ENCODE measurements at places on chromosomes 12 and 14.

GRCh38 chr14:93045965-93046704 lies 69.6 kb downstream of the ITPK1 start:
- DNase-seq: no peak
- H3K27me3 ChIP-seq: peaks cover 2% of the 10 kb centered on the region
- no peak overlapping the region for H3K27ac ChIP-seq
- H3K4me1 ChIP-seq: peaks cover 24% of the 10 kb centered on the region

DNA sequence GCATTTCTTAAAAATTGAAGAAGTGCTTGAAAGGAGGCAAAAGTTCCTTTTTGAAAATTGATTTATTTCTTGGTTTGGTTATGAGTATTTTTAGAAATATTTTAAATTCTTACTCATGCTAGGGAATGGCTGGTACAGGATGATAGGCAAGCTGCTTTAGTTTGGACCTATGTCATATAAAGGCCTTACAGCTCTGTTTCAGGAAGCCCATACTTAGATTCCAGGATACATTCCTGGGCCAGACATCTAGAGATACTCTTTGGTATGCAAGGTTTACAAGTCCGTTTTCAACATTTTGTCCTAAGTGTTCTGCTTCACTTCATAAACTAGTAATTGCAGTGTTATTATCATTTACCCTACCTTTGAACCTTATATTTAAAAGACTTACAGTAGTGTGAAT lies 186.8 kb downstream of the FUT8 start:
- no peaks in the 10 kb centered on the region for H3K4me1 ChIP-seq
- H3K27me3 ChIP-seq: no peaks in the 10 kb centered on the region
- H3K36me3 ChIP-seq: peaks cover 2% of the 10 kb centered on the region
- no peak overlapping the region for H3K4me3 ChIP-seq

DNA sequence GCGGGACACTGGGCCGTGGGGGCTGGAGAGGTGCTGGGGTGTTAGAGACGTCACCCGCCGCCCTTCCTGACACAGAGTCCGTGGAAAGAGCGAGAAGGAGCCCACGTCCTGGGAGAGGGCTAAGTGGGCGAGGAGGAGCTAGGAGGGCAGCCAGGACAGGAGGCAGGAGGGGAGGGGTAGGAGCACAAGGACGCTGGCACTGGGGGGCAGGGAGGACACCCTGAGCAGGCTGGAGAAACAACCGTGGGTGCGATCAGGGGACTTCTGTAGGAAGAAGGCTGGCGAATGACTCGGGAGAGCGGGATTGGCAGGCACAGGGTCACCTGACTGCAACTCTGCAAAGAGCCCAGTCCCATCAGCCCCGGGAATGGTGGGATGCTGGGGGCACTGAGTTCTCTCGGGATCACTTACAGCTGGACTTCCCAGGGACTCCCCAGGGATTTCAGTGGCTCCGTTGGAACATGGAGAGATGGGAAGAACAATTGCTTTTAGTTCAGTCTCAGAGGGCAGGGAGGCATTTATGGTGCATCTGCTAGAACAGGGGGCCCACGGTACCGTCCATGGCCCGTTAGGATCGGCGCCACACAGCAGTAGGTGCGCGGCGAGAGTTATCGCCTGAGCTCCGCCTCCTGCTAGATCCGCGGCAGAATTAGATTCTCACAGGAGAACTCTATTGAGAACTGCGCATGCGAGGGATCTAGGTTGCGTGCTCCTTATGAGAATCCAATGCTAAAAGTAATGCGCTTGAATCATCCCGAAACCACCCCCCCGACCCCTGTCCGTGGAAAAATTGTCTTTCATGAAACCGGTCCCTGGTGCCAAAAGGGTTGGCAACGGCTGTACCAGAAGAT lies 24.3 kb downstream of the UBR7 start:
- H3K4me1 ChIP-seq: peaks cover 8% of the 10 kb centered on the region
- peak overlapping the region; percentile 18 for H3K27ac ChIP-seq
- peaks cover 8% of the 10 kb centered on the region for H3K27me3 ChIP-seq
- H3K4me3 ChIP-seq: peak overlapping the region; percentile 72

DNA sequence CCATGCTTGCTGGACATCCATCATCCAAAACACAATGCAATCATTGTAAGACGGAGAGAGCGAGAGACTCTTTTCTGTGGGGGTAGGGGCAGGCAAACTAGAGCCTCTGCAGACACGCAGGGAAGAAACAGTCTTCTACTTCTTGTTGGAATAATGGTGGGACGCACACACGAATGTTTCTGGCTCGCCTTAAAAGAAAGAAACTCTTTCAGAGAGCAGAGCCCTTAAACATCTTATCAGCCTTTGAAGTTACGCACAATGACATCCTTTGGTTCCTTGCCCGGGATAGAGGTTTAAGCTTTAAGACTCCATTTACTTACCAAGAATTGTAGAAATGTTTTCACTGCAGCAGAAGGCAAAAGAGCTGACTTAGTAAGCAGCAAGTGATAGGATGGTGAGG lies 133.8 kb upstream of the FOXN3 start:
- no peak overlapping the region for H3K4me3 ChIP-seq
- peaks cover 13% of the 10 kb centered on the region for H3K36me3 ChIP-seq
- H3K4me1 ChIP-seq: peaks cover 18% of the 10 kb centered on the region
- H3K27me3 ChIP-seq: no peaks in the 10 kb centered on the region
- no peak for DNase-seq
- H3K27ac ChIP-seq: no peak overlapping the region

GRCh38 chr12:100490056-100490455 lies 16.4 kb downstream of the NR1H4 start:
- no peaks in the 10 kb centered on the region for H3K4me1 ChIP-seq
- DNase-seq: no peak
- no peaks in the 10 kb centered on the region for H3K36me3 ChIP-seq
- no peak overlapping the region for H3K27ac ChIP-seq
- no peak overlapping the region for H3K4me3 ChIP-seq

- H3K27me3 ChIP-seq: no peaks in the 10 kb centered on the region
- peaks cover 5% of the 10 kb centered on the region for H3K36me3 ChIP-seq
- no peak overlapping the region for H3K4me3 ChIP-seq
- no peak for DNase-seq
- H3K27ac ChIP-seq: no peak overlapping the region
Measured at GRCh38 chr12:96431067-96431466, 30.8 kb upstream of the CDK17 start.

DNA sequence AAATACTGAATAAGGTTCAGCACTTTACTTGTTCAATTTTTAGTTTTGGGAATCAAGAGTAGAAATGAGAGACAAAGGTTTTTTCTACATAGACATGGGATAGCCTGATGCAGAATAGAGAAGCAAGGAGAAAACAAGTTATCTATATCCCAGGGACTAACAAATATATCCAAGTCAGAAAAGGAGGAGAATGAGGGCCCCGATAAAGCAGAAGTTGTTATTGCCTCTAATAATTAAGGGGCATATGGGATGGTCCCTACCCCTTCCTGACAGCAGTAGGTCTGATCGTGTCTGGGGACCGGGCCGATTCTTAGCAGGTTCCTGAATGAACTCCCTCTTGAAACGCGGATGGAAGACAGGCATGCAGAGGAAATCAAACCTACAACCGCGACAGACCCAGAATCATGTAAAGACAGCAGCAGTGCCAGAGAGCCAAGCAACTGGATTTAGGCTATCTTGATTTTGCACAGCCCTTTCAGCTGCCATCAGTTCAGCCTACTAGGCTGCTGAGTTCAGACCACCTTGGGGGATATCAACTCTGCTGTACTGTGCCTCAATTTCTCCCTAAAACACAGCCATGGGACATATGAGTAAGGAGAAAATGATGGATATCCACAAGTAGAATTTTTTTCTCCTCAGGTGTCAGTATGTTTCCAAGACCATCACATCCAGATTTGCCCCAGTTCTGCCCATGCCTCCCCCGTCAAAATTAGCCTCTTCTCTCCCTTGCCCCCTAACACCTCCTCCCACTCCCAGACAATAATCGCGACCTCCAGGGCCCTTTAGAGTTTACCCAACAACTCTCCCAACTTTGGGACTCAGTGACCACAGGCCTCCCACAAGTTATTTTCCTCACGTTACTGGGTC lies 706 bp downstream of the PRMT5 start:
- H3K4me3 ChIP-seq: no peak overlapping the region
- H3K27ac ChIP-seq: no peak overlapping the region
- no peaks in the 10 kb centered on the region for H3K27me3 ChIP-seq

DNA sequence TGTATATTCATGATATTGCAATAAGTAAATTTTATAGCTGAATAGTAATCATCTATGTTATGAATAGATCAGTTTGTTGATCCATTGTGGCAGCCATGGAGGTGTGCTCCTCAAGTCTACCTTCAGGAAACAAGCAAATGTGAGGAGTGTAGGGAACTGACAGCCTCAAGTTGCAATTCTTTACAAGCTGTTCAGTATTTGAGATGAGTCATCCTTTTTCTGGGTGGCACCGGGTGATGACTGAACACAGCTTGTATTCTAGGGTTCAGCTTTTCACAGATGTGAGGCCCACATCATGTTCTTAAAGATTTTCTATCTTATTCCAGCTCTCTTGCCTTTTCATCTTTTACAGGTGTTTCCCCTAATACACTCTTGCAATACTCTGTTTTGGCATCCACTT lies 452.4 kb downstream of the KCNH5 start:
- H3K27me3 ChIP-seq: no peaks in the 10 kb centered on the region
- no peaks in the 10 kb centered on the region for H3K36me3 ChIP-seq
- H3K4me1 ChIP-seq: no peaks in the 10 kb centered on the region

GRCh38 chr14:102507081-102507856 lies 2.3 kb downstream of the ANKRD9 start:
- no peak overlapping the region for H3K4me3 ChIP-seq
- peaks cover 14% of the 10 kb centered on the region for H3K4me1 ChIP-seq
- no peaks in the 10 kb centered on the region for H3K27me3 ChIP-seq
- H3K27ac ChIP-seq: no peak overlapping the region

DNA sequence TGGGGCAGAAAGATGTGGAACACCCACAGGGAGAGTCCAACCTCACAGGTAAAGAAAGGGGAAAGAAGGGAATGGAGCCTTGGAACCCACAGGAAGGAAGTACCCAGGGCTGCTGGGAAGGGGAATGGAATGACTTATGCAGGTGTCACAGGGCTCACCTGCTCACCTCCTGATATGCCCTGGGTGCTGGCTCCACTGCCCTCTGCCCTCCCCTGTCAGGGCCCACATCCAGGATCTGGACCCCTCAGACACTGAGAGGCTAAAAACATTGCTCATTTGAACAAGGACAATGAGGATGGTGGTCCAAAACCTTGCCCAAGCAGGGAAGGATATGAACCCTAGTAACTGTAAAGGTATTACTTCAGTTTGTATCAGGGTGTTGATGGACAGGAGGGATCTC lies 19.3 kb downstream of the ZBTB39 start:
- DNase-seq: no peak
- peaks cover 3% of the 10 kb centered on the region for H3K27me3 ChIP-seq
- no peaks in the 10 kb centered on the region for H3K36me3 ChIP-seq
- H3K4me3 ChIP-seq: no peak overlapping the region
- no peak overlapping the region for H3K27ac ChIP-seq

- H3K4me1 ChIP-seq: no peaks in the 10 kb centered on the region
- H3K27me3 ChIP-seq: no peaks in the 10 kb centered on the region
- no peak for DNase-seq
- no peak overlapping the region for H3K4me3 ChIP-seq
- H3K36me3 ChIP-seq: no peaks in the 10 kb centered on the region
Measured at GRCh38 chr12:61291647-61292046, 968.6 kb upstream of the USP15 start.

DNA sequence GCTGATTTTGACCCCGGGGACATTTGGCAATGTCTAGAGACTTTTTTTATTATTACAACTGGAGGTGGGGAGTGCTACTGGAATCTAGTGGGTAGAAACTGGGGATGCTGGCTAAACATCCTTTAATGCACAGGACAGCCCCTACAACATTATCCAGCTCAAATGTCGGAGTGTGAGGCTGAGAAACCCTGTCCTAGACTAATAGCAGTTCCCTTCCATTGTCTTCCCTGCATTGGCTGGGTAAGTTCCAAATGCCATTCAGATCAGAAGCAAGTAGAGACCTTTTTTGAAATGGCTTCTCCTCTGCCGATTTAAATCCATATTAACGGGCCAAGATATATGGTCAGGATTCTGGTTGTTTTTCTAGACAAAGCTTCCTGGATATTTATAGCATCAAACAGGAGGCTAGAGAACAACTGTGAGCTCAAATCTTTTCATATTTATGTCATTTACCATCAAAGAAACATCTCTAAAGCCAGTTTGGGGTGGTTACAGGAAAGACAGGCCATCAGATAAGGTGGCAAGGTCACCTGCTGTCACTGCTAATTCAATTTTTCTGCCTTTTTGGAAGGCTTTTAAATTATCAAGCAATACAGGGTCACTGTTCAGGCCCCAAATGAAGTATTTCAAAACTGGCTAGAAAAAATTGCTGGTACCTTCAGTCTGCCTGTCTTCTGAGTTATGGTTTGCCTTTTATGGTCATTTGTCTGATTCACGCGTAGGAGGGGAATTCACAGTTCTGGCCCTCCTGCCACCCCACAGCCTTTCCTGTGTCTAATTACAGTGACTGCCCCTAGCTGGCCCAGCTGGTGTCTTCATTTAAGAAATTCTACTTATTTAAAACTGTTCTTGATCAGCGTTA lies 20.1 kb upstream of the AKAP5 start:
- DNase-seq: peak; percentile 43
- H3K36me3 ChIP-seq: peaks cover 48% of the 10 kb centered on the region
- H3K4me1 ChIP-seq: peaks cover 28% of the 10 kb centered on the region
- H3K27me3 ChIP-seq: no peaks in the 10 kb centered on the region

- H3K27me3 ChIP-seq: no peaks in the 10 kb centered on the region
- DNase-seq: no peak
- H3K36me3 ChIP-seq: no peaks in the 10 kb centered on the region
- no peak overlapping the region for H3K27ac ChIP-seq
- H3K4me1 ChIP-seq: no peaks in the 10 kb centered on the region
Measured at GRCh38 chr14:30134936-30135335, 207.3 kb upstream of the PRKD1 start.

GRCh38 chr12:92191061-92191460 lies 45.4 kb upstream of the BTG1 start:
- H3K27ac ChIP-seq: no peak overlapping the region
- no peaks in the 10 kb centered on the region for H3K27me3 ChIP-seq
- peaks cover 3% of the 10 kb centered on the region for H3K36me3 ChIP-seq
- H3K4me3 ChIP-seq: no peak overlapping the region
- H3K4me1 ChIP-seq: peaks cover 45% of the 10 kb centered on the region
- no peak for DNase-seq

GRCh38 chr14:50528000-50528399 lies 4.4 kb downstream of the MAP4K5 start:
- no peak overlapping the region for H3K27ac ChIP-seq
- H3K4me1 ChIP-seq: peaks cover 60% of the 10 kb centered on the region
- no peak overlapping the region for H3K4me3 ChIP-seq
- no peak for DNase-seq

- DNase-seq: no peak
- no peak overlapping the region for H3K27ac ChIP-seq
- no peaks in the 10 kb centered on the region for H3K36me3 ChIP-seq
Measured at GRCh38 chr12:40864891-40865290, 172.7 kb downstream of the CNTN1 start.

DNA sequence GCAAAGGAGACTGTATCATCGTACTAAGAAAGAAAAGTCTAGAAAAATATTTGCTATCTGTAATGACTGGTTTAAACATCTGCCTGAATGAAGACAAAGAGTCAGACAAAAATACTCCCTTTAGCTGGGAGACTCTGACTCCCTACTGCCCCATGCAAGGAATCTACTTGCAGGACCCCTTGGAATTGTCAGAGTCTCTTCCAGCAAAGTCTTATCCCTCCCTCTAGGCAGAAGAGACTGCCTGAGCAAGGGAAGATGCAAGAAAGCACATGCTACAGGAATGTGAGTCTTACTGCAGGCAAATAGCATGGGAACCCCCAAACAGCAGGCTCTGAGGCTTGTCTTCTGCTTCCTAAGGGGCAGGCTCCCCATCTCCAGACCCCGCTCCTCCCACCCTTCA lies 154.0 kb downstream of the KCNA5 start:
- no peaks in the 10 kb centered on the region for H3K4me1 ChIP-seq
- no peak for DNase-seq
- H3K27ac ChIP-seq: no peak overlapping the region
- peaks cover 9% of the 10 kb centered on the region for H3K27me3 ChIP-seq
- no peaks in the 10 kb centered on the region for H3K36me3 ChIP-seq

Measured in activated T-helper 1 cell treated with anti-CD3 and anti-CD28 coated beads, Interleukin-12 subunit alpha, Interleukin-12 subunit beta, Interleukin-2, Interleukin-4 antibody, amounts not matched to agents 30 ng/mL and 10 ng/mL and 1 ng/mL, durations not matched to agents 14 hours and 24 hours and 36 hours (primary cell).